ENCODE measurements at places on chromosomes 1 and 21.

DNA sequence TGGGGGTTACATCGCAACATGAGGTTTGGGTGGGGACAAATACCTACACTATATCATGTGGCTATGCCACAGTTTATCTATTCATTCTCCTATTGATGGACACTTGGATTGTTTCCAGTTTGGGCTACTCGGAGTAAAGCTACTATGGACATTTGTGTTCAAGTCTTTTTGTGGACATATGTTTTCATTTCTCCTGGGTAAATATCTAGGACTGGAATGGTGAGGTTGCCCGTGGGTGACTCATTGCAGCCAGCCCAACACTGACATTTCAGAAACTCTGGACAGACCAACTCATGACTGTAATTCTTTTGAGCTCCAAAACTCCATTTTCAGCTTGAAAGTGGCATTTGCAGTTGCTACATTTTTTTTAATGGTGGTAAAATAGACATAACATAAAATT is 82.7 kb downstream of the KAZN start:
- DNase-seq, result no peak

DNA sequence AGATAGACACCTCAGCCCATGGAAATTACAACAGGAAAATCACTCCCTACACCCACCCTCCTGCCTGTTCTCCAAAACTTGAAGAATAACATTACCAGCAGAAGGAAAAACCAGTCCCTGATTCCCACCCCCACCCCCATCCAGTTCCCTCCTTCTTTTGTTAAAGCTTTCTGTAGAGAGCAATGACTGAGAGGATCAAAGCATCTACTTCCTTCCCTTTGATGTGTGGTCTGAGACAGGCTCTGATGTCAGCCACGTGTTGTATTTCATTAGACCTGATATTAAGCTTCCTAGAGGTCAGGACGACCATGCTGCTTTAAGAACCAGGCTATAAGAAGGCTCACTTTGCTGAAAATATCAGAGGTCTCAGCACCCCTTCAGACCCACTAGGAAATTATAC is 73.9 kb upstream of the HAO2 start:
- no peak for DNase-seq

- DNase-seq, result no peak
These were observed 779 bp downstream of the THEM5 start for GRCh38 chr1:151852733-151853132.

- DNase-seq, result peak; percentile 56
These were observed 134.6 kb upstream of the ARHGEF16 start for GRCh38 chr1:3319874-3320245.

- no peak for DNase-seq
These were observed 98.6 kb upstream of the LPGAT1 start for GRCh38 chr1:211928993-211929637.

DNA sequence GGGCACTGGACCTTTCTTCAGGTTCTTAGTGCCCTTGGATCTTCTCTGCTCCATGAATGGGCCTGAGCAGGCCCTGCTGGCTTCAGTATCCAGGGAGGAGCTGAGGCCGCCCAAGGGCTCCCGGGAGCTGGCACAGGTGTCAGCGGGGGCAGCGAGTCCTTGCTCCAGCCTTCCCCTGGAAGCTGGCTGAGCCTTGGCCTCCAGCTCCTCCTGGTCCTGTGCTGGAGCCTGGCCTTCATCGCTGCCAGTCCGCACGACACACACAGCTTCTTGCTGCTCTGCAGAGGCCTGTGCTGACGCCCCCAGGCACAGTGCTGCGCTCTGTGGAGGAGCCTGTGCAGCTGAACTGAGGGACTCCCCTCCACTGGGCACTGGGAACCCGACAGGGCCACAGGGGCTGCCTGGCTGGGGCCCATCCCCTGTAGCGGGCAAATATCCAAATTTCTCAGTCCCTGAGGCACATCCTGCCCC is 1.7 kb downstream of the SPOCD1 start:
- no peak for DNase-seq

DNA sequence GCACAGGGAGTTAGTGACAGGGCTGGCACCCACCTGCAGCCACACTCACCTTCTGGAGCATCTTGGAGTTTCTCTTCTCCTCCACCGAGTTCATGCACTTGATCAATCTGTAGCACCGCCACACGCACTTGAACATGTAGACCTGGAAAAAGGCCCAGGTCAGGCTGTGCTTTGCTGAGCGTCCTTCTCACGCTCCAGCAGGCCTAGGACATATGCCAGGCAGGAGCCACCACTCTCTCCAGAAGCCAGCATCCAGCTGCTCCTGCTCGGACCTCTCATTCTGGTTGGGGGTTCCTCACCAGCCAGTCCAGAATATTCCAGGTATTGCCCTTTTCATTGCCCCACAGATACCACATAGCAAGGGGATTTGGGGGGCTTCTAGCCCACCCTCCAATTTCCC is 11.7 kb upstream of the MATN1 start:
- no peak for DNase-seq

DNA sequence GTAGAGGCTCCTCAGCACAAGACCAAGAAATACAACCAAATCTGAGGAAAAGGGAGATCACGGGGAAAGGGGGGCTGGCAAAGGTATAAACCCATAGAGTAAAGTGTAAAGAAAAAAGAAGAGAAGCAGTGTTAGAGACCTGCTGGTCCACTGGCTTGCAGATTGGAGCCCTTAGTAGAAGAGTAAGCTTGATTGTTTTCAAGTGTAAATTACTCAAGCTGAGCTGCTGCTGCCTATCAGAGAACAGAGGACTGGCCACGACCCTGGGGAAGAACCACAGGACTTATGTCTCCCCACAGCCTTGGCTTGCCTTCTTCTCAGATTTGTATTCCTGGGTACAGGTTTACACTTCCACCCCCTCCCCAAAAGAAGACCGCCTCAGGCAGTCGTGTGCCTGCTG is 294.2 kb downstream of the LMX1A start:
- DNase-seq, result no peak

GRCh38 chr21:46597896-46598343 is 7.0 kb downstream of the S100B start:
- DNase-seq, result no peak

- DNase-seq, result no peak
These were observed 110.8 kb downstream of the PLPP3 start for GRCh38 chr1:56468518-56468917.

DNA sequence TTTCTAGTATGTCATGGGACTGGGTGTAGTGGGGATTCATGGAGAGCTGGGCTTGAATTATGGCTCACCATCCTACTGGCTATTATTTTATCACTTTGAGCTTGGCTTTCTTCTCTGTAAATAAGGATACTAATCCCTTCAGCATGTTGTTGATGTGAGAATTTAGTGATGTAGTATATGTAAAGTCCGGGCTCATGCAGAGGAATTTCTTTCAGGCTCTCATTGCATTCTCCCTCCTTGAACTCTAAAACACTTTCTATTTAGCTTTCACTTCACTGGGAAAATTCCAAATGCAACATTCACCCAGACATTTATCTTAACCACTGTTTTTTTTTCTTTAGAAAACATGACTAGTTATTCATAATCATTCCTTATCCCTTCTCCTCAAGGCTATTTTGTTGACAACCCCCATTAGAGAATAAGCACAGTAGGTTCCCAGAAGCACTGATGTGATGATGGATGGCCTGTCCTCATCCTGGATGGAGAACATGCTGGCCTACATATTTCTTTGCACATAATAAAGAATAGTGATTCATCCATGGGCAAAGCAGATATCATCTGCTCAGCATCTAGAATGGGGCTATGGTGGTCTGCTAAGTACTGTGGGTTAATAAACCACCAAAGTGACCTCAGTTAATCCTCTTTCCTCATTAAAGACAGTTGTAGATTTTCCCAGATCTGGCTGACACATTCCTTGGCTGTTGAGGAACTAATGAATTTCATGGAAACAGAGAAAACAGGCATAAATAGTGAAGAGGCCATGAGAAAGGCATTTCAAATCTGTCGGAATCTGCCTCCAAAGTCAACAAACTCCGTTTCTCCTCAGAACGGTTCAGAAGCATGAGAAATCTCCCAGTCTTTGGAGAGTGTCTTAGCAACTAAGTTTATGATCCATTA is 68.0 kb upstream of the CYP2J2 start:
- DNase-seq, result no peak

DNA sequence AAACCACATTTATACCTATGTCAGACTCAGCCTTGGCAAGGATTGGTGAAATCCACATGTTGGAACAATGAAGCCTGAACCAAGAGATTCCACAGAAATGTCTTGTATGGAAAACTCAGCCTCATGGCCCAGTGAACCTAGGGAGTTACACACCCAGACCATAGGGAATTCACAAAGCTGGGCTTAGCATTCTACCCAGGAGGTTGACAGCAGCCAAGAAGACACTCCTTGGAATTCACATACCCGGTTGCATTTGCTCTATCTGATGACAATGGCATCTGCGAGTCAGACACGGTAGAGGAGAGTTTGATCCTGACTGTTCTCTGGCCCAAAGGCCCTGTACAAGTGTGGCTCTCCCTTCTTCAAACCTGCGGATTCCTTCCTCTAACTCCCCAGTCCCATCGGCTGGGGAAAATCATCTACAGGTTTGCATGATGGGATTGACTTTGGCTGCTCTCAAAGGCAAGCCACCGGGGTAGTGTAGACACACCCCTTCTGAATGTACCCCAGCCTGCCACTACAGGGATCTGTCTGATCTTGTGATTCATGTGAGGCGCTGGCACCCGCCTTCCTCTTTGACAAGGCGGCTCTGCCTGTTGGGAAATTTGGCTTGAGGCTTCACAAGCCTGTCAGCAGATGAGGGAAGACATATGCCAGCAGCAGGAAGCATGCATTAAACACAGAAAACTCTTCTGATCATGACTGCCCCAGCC is 297.3 kb upstream of the KAZN start:
- DNase-seq, result no peak

DNA sequence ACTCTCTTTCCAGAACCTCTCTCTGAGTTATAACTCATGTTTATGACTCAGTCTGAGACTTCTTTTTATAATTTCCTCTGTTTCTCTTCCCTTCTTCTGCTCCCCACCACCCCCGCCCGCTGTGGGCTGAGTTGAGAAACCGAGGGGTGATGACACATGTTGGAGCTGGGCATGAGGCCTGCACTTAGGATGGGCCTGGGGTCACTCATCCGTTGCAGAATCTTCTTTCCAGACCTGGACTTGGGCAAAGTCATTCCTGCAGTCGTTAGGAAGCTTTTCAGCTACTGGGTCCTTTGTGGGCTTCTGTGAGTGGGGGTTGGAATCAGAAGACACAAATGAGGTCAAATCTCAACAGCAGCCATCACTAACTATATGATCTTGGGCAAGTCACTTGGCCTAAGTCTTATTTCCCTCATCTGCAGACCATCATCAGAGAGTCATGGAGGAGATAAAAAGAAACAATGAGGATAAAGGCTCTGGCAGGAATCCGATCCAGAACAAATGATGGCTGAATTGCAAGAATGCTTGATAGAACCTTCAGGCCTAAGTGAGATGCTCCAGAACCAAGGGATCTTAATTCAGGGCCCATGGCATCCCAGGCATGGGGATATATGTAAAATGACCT is 53.4 kb downstream of the RPS6KA1 start:
- DNase-seq, result no peak

GRCh38 chr21:45370575-45370974 is 34.4 kb upstream of the COL18A1 start:
- DNase-seq, result no peak

GRCh38 chr1:3601743-3602142 is 9.6 kb downstream of the MEGF6 start:
- no peak for DNase-seq

DNA sequence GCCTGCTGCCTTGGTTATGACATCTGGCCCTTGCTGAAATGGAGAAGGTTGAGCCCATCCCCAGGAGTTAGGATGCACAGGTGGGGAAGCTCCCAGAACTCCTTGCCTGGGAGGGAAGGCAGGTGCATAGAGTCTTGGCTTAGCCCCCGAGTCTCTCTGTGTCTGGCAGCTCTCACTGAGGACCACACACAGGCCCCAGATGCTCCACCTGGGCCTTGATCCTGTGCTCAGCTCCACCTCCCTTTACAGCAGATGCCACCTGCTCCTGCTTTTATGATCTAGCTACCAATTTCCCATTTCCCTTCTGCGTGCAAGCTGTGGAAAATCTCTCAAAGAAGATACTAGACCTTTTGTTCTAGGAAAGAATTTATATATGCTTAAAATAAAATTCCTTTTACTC is 28.8 kb upstream of the KCNJ6 start:
- no peak for DNase-seq
